ENCODE measurements at places on chromosomes 5 and 9.

DNA sequence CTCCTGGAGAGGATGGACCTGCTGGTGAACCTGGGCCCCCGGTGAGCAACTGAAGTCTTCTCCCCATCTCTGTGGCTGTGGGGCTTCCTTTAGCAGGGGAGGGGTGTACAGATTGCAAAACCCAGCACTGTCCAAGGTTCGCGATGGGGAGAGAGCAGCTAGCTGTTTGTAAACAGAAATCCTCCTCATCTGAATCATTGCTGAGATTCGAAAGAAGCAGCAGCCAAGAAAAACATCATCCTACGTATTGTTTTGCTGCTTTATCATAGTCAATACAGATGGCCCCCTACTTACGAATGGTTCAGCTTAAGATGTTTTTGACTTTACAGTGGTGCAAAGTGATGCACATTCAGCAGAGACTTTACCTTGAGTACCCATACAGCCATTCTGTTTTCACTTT is 80.0 kb upstream of the TGFBR1 start:
- DNase-seq = no peak

DNA sequence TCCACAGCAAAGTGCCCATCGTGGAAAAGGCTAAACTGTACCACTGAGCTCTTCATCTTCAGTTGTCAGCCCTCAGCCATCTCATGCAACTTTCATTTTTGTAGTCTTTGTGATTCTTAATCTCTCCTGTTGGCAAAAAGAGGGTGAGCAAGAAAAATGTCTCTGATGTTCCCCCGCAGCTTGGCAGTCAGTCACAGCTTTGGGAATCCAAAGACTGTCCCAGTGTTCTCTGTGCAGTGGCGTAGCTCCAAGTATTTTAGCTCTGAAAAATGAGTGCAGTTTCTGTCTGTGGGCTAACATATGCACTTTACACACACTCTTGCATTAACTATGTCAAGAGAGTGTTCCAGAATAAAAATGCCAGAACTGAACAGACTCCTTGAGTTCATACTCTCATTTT is 372.2 kb downstream of the TMEM232 start:
- DNase-seq = no peak

DNA sequence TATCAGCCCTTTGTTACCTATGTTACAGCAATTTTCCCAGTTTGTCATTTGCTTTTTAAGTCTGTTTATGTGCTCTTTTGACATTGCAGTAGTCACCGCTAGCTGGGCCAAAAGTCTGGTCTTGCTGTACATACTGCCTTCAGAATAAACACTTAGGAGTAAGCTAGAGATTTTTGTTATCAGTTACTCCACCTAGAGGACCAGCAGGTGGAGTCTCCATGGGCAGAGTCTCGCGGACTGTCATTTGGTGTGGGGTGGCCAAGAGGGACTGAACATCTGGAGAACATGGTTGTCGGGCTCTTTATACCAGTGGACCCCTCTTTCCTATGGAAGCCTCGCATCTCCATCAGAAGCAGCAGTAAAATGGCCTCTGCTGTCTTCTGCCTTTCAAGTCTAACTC is 10.8 kb upstream of the MGAT1 start:
- no peak for DNase-seq

DNA sequence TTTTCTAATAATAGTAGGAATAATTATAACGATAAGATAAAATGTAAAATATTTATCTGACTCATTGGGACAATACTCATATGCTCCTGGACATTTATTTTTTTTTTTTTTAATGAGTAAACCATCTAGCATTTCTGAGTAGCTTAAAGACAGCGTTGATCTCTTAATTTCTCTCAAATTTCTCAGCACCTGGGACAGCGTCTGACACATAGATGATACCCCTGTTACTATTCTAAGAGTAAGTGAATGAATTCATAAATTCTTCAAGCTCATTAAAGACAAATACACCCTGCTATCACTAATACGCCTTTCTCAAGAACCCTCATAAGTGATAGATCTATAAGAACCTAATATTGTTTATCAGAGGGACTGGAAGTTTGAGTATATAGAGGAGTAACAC is 12.0 kb upstream of the HTR4 start:
- no peak for DNase-seq

Measured in mucosa of gallbladder (tissue), 1 donor.